Stimulated activated CD8-positive, alpha-beta memory T cell treated with anti-CD3 and anti-CD28 coated beads, Interleukin-4, amount 100 ng/mL, for 24 hours (primary cell): ENCODE measurements at places on chromosomes 5 and 9.

DNA sequence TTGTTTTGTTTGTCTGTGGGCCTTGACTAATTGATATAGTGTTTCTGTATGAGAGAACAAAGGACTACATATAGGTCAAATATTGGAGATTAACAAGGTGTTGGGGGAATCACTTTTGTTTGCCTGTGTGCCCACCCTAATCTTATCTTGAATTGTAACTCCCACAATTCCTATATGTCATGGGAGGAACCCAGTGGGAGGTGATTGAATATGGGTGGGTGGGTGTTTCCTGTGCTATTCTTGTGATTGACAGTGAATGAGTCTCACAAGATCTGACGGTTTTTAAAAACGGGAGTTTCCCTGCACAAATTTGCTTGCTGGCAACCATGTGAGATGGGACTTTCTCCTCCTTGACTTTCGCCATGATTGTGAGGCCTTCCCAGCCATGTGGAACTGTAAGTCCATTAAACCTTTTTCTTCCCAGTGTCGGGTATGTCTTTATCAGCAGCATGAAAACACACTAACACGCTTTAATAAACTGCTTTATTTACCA is 64.9 kb upstream of the HSPB3 start:
- no peak for DNase-seq

- no peak for DNase-seq
Measured at GRCh38 chr5:179680014-179680779, 637 bp downstream of the CBY3 start.

- DNase-seq = no peak
Measured at GRCh38 chr5:60672693-60673264, 27.2 kb downstream of the DEPDC1B start.

- no peak for DNase-seq
Measured at GRCh38 chr5:154934881-154935280, 3.1 kb downstream of the GEMIN5 start.

- DNase-seq = no peak
Measured at GRCh38 chr5:175059687-175060211, 335.4 kb downstream of the MSX2 start.

DNA sequence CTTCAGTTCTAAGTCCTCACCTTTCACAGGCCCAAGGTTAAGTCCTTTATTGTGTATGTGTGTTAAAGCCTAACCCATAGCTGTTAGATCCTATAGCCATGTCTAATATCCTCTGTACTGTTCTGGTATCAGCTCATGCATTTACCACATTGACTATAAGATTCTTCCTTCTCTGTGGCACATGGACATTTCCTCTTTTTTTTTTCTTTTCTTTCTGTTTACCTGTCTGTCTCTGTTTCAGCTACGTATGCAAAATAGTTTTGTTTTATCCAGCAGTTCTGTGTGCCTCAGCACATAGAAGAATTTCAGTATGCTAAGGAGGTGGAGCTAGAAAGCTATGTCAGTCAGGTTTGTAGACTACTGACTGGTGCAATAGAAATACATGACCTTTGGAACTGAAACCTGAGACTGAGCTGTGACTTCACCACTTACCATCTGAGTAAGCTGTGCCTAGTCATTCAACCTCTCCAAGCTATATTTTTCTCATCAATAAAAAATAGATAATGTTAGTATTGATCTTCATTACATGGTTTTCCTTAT is 155.6 kb upstream of the VLDLR start:
- no peak for DNase-seq

GRCh38 chr5:80090884-80091166 is 55.7 kb downstream of the THBS4 start:
- DNase-seq = no peak

- DNase-seq = no peak
Measured at GRCh38 chr5:151614565-151614964, 23.4 kb upstream of the FAT2 start.

GRCh38 chr5:77881528-77881927 is 105.4 kb upstream of the TBCA start:
- DNase-seq = no peak
